B cell (primary cell): ENCODE measurements at places on chromosomes 1 and 21. TPM values are rescaled to one million over a fixed set of nuclear protein-coding genes. Genes with fewer than 3 reads are reported as not detected.

DNA sequence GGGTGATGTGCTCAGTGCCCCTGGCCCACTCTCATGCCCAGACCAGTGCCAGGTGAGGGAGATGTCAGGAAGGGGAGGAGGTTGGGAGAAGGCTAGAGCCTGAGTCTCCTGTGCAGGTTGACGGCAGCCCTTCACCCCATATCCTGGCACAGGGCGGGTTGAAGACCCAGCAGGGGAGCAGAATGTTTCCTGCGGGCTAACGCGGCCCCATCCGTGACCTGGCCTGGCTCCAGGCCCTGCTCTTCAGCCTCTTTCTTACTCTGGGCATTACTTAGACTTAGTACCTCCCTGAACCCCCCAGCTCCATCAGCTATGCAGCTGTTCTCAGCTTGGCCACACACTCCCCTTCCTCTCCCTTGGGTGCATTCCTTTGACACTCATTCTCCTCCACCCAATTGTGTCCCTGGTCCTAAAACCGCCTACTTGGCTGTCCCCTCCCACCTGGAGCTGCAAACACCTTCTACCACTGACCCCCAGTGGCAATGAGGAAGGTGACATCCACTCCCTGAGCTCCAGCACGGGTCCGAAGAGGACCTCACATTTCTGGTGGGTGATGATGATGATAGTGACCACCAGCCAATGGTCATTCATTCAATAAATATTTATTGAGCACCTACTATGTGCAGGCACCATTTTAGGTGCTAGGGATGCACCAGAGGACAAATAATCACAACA, 179.0 kb downstream of the PTPRU start:
- DNase-seq, result no peak
- H3K4me3 ChIP-seq, result no peak overlapping the region
- H3K27ac ChIP-seq, result no peak overlapping the region

The SAMD13 gene
- 0.24 and 0.42 TPM in 2 replicates for total RNA-seq

The ADGRL4 gene
- not detected in 2 replicates for total RNA-seq

The TENT5C gene
- 112 TPM in 2 replicates for total RNA-seq
